ENCODE measurements at places on chromosomes 11 and 22. TPM values are rescaled to one million over a fixed set of nuclear protein-coding genes. Genes with fewer than 3 reads are reported as not detected.

DNA sequence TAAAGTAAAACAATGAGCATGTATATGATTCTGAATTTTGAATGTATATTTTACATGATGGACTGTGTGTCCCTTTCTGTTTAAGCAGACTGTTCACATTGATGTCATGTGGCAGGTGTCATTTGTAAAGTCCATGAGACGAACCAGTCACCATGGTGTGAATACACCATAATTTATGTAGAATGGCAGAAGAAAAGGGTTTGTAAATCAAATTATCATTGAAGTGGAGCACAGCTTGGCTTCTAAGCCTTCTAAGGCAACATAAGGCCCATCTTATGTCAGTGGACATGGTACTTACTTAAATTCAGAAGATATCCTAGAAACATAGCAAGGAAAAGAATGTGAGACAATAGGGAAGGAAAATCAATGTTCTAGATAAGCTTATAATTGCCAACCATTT, 4.4 kb downstream of the MAP6 start:
- H3K36me3 ChIP-seq: no peaks in the 10 kb centered on the region
- H3K27me3 ChIP-seq: peaks cover 4% of the 10 kb centered on the region
- H3K27ac ChIP-seq: no peak overlapping the region
- no peak overlapping the region for H3K4me3 ChIP-seq
- no peaks in the 10 kb centered on the region for H3K4me1 ChIP-seq

- H3K36me3 ChIP-seq: no peaks in the 10 kb centered on the region
- H3K27me3 ChIP-seq: no peaks in the 10 kb centered on the region
- no peak overlapping the region for H3K4me3 ChIP-seq
- peaks cover 20% of the 10 kb centered on the region for H3K4me1 ChIP-seq
These were observed 1.2 kb upstream of the CCDC86 start for GRCh38 chr11:60840470-60841430.

DNA sequence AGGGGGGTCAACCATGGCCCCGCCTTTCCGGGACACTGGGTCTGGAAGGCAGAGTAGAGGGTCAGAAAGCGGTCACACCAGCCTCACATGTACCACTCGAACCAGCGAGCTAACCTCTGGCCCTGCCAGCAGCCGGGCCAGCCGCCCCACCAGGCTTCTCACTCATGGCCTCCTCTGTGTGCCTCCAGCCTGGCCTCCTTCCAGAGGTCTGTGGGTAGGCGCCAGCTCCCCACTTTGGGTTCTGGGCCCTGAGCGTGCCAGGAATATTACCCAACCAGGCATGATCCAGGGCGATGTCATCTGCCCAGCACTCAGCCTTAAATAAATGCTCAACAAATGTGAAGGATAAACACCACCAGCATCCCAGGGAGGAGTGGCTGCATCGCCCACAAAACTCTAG, 5.8 kb downstream of the SCUBE1 start:
- H3K27ac ChIP-seq: no peak overlapping the region
- H3K27me3 ChIP-seq: no peaks in the 10 kb centered on the region
- H3K36me3 ChIP-seq: no peaks in the 10 kb centered on the region
- no peak overlapping the region for H3K4me3 ChIP-seq
- no peaks in the 10 kb centered on the region for H3K4me1 ChIP-seq

DNA sequence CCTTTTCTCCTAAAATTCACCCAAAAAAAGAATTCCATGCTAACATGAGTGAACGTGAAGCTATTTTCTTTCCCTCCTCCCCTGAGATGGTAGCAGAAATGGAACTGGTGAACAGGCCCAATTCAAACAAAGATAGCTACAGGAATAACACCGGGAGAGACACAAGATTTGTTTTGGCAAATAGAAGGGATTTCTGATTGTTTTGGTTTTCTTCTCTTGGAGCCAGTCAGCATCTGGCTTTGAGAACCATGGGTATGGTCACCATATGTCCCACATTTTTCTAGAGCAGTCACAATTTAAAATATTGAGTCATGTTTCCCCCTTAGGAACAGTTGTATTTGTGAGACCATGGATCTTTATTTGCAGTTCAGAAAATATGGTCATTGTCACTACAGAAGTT, 214.1 kb downstream of the FAM76B start:
- DNase-seq: no peak
- H3K27me3 ChIP-seq: no peaks in the 10 kb centered on the region
- no peak overlapping the region for H3K4me3 ChIP-seq
- H3K27ac ChIP-seq: no peak overlapping the region
- H3K4me1 ChIP-seq: no peaks in the 10 kb centered on the region
- no peaks in the 10 kb centered on the region for H3K36me3 ChIP-seq

KRTAP5-11 gene
- not detected for total RNA-seq

MUC15 gene
- 4.3 TPM for total RNA-seq

APOL5 gene
- total RNA-seq: not detected

Measured in pancreas (tissue), 10 donors.